Fibroblast of skin of right quadriceps (primary cell): ENCODE measurements at places on chromosomes 11 and 22.

GRCh38 chr11:46247659-46248058 is 29.8 kb upstream of the CREB3L1 start:
- peak; percentile 55 for DNase-seq

DNA sequence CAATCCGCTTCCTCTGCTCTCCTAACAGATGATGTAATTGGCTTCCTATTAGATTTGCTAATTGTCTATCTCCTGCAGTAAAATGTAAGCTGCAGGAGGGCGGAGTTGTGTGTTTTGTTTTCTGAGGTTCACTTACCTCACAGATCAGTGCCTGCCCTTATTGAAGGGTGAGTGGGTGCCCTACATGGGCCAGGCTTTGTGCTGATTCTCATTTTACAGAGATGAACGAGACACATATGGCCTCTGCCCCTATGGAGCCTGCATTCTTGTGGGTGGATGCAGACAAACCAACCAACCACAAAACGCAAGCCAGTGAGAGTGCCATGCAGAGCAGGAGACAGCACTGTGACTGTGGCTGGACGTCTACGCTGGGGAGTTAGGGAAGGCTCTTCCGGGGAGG is 9.9 kb downstream of the TESMIN start:
- DNase-seq, result peak; percentile 47

- peak; percentile 49 for DNase-seq
Measured at GRCh38 chr22:24525416-24526037, 29.4 kb downstream of the GUCD1 start.

- peak; percentile 83 for DNase-seq
Measured at GRCh38 chr22:29914165-29914564, 31.2 kb downstream of the MTMR3 start.

GRCh38 chr11:119999220-119999619 is 138.7 kb downstream of the TRIM29 start:
- DNase-seq, result no peak

- DNase-seq, result no peak
Measured at GRCh38 chr11:41413843-41414242, 45.6 kb downstream of the LRRC4C start.

DNA sequence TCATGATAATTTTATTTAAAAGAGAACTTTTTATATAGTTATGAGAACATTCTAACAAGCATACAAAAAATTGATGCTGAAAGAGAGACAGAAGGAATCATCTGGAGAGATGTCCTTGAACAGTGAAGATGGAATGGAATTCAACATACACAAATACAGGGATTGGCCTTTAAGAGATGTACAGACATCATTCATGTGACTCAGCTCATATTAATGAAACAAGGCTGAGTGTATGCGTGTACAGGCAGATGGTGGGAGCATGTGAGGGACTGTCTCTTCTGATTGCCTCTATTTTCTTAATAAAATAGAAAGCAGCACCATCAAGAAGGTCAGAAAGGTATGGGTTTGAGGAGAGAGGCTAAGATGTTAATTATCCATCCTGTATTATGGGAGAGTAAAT is 793.3 kb downstream of the CNTN5 start:
- no peak for DNase-seq

DNA sequence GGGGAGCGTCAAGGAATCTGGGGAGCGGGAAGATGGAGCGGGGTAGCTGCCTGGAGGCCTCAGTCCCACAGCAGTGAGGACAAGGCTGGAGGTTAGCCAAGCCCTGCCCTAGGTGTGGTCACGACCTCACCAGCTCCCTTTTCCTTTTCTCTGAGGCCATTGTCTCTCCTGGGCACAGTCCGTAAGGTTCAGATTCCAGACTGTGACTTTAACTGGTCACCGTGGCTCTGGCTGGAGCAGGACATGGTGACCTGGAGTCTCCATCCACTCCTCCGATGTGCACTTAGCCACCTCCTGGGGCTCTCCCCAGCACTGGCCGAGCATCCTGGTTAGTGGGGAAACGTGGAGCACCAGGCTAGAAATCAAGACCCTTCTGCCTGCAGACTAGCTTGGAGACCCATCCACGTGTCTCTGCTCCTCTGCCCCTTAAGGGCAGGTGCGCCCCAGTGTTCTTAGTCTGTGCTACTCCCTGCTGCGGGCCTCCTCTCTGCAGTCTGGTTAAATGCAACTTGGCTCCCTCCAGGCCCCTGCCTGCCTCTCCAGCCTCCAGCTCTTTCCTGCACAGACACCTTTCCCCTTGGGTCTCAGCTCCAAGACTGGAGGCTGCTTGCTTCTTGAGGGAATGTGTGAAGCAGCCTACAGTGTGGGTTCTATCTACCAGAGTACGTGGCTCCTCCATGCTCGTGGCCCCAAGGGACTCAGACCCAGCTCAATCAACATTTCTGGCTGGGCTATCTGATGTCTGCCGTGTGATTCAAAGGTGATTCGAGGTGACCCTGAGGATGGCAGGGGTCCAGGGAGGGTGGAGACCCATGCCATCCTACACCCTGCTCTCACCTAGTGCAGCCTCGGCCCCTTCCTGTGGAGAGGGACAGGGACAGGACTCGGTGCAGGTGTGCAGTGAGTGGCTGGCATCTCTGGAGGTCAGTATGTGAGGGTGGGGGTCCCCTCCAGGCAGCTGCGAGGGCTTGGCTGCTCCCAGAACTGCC is 5.2 kb downstream of the SLC25A1 start:
- DNase-seq, result no peak

GRCh38 chr22:36036167-36036624 is 7.6 kb upstream of the RBFOX2 start:
- DNase-seq, result no peak

GRCh38 chr22:35319244-35319985 is 19.7 kb downstream of the TOM1 start:
- DNase-seq, result no peak

GRCh38 chr11:2445746-2446551 is 1.1 kb downstream of the KCNQ1 start:
- no peak for DNase-seq

- peak; percentile 34 for DNase-seq
Measured at GRCh38 chr11:106231591-106231990, 154.1 kb downstream of the AASDHPPT start.

GRCh38 chr22:47801541-47802245 is 1039.2 kb downstream of the TBC1D22A start:
- no peak for DNase-seq

- DNase-seq, result no peak
Measured at GRCh38 chr11:112425121-112425520, 164.5 kb upstream of the PLET1 start.

GRCh38 chr11:81241672-81242275 is 1491.9 kb downstream of the FAM181B start:
- no peak for DNase-seq
